ENCODE measurements at places on chromosomes 11 and 22.

GRCh38 chr11:2694995-2695939, 4.5 kb downstream of the KCNQ1OT1 start:
- no peak for DNase-seq

DNA sequence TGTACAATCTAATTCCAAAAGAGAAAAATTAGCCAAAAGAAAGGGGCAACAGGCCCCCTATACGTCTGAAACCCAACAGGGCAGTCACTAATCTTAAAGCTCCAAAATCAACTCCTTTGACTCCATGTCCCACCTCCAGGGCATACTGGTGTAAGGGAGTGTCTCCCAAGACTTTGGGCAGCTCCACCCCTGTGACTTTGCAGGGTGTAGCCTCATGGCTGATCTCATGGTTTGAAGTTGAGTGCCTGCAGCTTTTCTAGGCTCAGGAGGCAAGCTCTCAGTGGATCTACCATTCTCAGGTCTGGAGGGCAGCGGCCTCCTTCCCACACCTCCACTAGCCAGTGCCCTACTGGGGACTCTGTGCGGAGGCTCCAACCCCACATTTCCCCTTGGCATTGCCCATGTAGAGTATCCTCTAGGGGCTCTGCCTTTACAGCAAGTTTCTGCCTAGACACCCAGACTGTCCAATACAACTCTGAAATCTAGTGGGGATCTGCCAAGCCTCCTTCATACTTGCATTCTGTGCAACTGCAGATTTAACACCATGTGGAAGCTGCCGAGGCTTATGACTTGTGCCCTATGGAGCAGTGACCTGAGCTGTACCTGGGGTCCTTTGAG, 94.5 kb downstream of the TRIM29 start:
- no peak for DNase-seq

GRCh38 chr11:23590596-23591308, 730.5 kb upstream of the CCDC179 start:
- DNase-seq, result no peak

DNA sequence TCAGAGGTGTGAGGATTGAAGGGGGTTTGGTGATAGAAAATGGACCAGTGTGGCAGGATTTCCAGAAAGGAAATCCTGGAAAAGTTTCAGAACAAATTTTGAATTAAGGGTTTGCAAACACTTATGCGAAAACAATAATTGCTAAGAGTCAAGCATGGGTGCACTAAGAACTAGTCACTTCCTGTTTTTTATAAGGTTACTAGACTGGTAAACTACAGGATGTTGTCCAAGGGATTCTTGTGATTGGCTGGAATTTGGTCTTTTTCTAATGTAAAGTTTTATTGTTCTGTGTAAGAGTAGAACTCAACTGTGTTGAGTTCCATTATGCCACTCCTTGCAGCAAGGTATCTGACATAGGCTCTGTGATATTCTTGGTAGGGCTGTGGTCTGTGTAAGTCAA, 54.1 kb downstream of the LIF start:
- DNase-seq, result no peak

- DNase-seq, result no peak
Measured at GRCh38 chr11:103378931-103379330, 269.7 kb downstream of the DYNC2H1 start.

GRCh38 chr11:45850446-45850845, 3.2 kb downstream of the CRY2 start:
- DNase-seq, result no peak

DNA sequence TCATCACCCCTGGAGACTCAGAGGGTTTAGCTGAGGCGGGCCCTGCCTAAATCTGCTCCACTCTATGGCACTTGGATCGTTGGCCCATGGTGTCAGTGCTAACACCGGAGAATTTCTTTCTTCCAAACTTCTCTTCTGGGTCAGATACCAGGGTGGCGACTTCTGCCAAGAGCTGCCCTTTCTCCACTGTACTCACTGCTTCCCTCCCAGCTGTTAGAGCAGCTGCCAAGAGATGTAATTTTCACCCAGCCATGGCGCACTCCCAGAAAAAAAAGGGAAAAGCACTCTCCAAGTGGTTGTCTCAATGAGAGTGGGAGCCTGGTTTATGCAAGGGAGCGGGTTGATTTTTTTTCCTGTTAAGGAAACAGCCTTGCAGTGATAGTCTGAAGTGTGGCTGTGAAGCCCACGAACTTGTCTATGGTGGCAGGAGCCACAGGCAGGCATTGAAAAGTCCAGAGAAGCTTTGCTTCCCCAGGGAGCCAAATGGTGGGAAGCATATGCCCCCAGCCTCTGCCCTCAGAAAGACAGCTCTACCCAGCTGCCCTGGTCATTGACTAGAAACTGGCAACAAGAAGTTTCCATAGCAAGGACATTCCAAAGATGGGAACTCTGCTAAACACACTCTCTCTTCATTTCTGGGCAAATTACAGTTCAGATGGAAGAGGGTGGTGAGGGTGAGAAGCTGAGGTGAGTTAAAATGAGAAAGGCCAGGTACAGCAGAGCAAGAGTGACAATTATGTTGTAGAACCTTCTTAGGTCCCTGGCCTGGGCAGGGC, 10.7 kb downstream of the PCSK7 start:
- no peak for DNase-seq

DNA sequence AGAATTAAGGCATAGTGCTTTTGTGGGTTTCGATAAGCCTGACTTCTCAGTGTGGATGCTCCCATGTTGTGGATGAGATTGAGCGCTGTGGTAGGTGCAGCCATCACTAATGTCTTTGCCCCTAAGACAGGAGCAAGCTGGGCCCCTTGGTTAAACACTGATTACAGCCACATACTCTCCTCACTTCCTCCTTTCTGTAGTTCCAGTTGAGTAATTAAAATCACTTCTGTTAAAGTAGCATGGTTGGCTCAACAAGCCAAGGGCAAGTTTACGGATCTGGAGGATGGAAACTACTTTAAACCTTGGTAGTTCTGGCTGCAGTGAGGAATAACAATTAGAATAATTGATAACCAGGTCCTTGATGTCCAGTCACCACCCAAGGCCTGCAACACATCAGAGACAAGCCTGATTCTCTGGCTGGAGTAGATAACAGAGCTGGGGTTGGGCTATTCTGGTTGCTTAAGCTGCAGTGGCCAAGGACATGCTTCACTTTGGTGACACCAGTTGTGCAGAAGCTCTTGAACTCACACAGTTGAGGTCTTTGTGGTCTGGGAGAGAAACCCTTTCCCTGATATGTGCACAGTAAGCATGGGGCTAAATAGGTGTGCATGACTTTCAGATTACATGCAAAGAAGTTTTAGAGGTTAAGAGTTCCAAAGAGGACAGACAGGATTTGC, 81.3 kb downstream of the KIRREL3 start:
- DNase-seq, result no peak

GRCh38 chr11:123546515-123546914, 107.9 kb downstream of the SCN3B start:
- no peak for DNase-seq

- no peak for DNase-seq
Measured at GRCh38 chr11:92667486-92668152, 301.8 kb upstream of the MTNR1B start.

DNA sequence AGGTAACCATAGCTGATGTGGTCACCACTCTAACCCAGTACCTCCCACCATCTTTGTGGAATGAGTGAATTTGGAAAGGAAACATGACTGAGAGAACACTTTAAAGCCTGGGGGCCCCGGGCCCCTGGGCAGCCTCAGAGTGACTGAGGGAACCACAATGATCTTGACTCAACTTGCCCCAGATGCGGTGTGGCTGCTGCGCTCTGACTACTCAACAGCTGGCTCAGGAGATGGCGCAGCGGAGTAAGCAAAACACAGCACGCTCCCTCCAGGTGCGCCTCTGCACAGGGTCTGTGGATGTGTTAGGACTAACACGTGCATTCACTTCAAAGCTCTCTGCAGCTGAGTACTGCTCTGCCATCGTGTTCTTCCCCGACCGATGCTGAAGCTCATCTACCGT, 5.9 kb downstream of the RNF215 start:
- peak; percentile 36 for DNase-seq

Data from activated naive CD4-positive, alpha-beta T cell treated with anti-CD3 and anti-CD28 coated beads for 36 hours (primary cell).